Activated T-cell treated with anti-CD3 and anti-CD28 coated beads, Interleukin-2, amount 50 U/mL, for 48 hours (primary cell): ENCODE measurements at places on chromosomes 7 and 10.

DNA sequence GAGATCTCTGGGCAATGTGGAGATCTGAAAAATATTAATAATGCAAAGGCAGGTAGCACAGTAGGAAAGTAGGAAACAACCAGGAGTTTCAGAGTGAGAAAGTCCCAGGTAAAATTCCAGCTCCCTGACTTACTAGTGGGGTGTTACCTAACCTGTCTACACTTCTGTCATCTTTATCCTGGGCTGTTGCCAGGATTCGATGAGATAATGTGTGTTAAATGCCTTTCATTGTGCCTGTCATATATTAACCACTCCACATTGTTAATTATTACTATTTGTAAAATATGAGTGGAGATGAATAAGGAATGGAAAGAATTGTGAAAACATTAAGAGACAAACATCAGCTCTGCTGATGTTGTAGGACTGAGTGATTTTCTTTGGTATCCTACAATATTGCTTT, 50.0 kb upstream of the FRMD4A start:
- no peak for DNase-seq

- no peak for DNase-seq
Measured at GRCh38 chr10:99621454-99622251, 1.4 kb upstream of the SLC25A28 start.

- DNase-seq, result no peak
Measured at GRCh38 chr10:19169684-19170083, 121.1 kb downstream of the MALRD1 start.

DNA sequence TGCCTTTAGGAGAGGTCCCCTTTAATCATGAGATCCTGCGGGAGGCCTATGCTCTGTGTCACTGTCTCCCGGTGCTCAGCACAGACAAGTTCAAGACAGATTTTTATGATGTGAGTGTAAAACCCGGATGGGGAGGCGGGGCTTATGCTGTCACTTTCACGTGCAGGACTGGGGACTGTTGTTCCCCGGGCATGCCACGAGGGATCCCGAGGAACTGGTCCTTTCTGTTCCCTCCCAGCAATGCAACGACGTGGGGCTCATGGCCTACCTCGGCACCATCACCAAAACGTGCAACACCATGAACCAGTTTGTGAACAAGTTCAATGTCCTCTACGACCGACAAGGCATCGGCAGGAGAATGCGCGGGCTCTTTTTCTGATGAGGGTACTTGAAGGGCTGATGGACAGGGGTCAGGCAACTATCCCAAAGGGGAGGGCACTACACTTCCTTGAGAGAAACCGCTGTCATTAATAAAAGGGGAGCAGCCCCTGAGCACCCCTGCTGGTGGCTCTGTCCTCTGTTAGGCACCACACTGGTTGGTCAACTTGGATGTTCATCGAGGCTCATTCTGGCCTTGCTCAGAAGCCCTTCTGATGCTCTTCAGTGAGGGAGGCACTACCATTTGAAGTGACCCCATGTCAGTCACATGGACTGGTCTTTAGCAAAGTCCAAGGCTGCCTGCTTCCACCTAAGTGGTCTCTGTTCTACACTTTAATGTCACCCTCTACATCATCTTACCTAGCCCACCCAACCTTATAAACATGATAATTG, 2.8 kb downstream of the COPS6 start:
- peak; percentile 64 for DNase-seq

DNA sequence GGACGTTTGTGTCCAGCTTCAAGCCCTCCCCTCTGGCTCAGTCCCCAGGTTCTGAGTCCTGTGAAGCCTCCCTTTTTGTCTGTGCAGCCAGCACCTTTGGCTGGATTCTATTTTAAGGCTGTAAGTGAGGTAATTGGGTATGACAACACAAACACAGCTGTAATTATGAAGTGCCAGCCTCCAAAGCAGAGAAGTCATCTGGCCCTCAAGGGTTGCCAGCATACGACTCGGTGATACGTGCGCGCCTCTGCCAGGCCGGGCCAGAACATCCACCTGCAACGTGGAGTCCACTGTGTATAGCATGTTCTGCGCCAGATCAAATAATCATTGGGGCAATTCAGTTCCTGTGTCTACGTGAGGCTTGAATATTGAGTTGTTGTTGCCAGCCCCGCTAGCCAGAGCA, 6.7 kb upstream of the FAM180A start:
- DNase-seq, result no peak

DNA sequence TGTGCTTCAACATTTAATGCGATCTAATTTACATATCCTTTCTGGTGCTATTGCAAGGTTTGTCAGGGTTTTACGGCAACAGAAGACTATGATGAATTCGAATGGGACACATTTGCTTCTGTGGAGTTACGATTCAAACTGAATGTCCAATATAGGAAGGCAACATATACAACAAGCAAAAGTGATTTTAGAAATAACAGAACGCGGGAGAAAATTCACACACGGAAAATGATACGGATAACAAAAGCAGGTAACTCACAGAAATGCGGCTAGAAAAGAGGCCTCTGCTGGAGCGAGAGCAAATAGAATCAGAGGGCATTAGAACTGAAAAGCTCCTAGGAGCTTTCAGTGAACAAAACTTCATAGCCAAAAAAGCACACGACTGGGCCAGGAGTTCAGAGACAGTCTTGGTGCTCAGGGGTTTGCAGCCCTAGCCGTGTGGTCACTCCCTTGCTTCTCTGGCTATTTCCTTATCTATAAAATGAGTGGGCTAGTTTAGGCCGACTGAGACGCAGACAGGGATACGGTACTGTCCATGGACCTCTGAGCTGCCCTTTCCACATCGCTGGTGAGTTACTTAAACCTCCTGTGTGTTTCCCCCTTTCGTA, 557 bp upstream of the TAX1BP1 start:
- DNase-seq, result no peak

GRCh38 chr7:117347480-117347879, 24.6 kb upstream of the WNT2 start:
- no peak for DNase-seq

- DNase-seq, result no peak
Measured at GRCh38 chr7:80632139-80632538, 6.3 kb upstream of the CD36 start.

- DNase-seq, result no peak
Measured at GRCh38 chr10:58990693-58991092, 185.8 kb upstream of the PHYHIPL start.

GRCh38 chr10:16788125-16788524, 29.1 kb downstream of the RSU1 start:
- DNase-seq, result peak; percentile 52

DNA sequence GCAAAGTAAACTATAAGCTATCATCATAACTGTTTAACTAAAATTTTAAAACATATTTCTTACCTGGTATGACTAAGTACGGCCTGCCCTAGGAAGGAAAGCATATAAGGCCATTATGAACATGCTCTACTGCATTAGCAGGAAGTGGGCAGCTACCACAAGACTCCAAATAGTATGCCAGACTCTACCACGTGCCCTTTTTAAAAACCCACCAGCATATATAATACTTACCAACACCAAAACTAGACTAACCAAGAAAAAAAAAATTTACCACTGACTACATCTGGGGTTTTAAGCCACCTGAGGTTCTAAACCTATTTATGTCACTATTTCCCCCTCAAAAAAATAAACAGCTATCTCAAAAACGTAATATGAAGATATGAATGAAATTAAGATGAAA, 30.1 kb downstream of the NUDCD3 start:
- peak; percentile 41 for DNase-seq

- DNase-seq, result no peak
Measured at GRCh38 chr10:16993186-16993585, 136.4 kb downstream of the CUBN start.

DNA sequence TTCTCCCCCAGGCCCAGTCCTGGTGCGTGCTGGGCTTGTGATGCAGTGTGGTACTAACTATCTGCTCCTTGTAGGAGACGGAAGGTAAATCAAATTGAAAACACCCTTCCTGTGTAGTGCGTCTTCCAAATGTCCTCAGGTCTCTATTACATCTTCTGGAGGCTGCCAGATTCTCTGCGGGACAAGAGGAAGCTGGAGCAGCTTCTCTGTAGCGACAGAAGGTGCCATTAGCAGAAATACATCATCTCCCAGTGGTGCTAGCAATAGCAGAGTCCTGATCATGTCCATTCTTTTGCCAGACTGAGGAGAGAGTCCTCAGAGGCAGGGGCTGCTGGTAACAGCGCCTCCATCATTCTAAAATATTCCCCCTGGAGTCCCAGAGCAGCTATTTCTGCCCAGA, 675.2 kb downstream of the LRMDA start:
- DNase-seq, result no peak

DNA sequence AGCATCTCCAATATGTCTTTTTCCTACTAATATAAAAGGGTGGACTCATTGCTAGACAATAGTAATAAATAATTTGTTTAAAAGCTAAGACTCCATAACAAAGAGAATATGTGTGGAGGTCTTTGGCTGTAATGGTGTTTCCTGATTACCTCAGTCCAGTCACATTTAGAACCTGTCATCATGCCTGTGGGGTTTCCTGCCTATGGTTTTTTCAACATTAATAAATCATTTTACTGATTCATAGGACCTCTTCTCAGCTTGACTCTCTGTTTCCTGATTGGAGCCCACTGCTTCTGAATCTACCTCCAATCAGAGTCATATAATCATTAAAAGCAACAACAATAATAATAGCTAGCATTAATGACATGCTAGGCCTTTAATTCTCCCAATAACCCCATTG, 52.4 kb upstream of the GNAI1 start:
- DNase-seq, result no peak
